ENCODE measurements at places on chromosomes 7 and 10.
A peak's percentile ranks its signal among the peaks of the same experiment; 100 is the strongest.

DNA sequence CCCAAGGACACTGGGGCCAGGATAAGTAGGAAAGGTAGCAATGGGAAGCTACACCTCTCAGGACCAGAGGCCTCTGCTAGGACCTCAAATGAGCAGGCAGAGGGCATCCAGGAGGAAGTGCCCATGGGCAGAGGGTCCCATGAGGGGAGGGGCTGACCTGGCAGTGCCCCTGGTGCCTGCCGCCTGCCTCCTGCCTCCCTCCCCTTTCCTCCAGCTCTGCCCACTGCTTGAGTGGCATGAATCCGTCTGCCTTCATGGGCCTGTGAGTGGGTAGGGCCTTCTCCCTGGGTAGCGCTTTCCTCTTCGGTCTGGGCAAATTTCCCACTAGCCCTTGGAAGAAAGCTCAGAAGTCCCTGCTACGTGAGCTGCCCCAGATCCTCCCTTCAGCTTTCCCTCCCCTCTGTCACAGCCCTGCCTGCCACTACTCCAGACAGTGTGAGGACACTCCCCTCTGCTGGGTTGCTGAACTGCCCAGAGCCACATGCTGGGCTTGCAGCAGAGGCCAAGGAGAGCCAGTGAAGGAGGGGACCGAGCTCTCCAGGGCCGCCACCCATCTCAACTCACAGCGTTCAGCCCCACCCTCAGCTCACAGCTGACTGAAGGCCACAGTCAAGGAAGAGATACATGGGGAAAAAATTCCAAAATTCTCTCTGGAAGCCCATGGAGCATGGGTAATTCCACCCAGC lies 141.4 kb downstream of the ARHGAP22 start:
- no peak for DNase-seq

- DNase-seq = peak; percentile 40
These were observed 44.5 kb downstream of the STARD3NL start for GRCh38 chr7:38222481-38223096.

- DNase-seq = no peak
These were observed 342.2 kb downstream of the GATA3 start for GRCh38 chr10:8396675-8397074.

GRCh38 chr7:143407287-143408251 lies 1.1 kb downstream of the EPHA1 start:
- DNase-seq = peak; percentile 62

- DNase-seq = no peak
These were observed 74.8 kb downstream of the GRID1 start for GRCh38 chr10:86291616-86292340.

DNA sequence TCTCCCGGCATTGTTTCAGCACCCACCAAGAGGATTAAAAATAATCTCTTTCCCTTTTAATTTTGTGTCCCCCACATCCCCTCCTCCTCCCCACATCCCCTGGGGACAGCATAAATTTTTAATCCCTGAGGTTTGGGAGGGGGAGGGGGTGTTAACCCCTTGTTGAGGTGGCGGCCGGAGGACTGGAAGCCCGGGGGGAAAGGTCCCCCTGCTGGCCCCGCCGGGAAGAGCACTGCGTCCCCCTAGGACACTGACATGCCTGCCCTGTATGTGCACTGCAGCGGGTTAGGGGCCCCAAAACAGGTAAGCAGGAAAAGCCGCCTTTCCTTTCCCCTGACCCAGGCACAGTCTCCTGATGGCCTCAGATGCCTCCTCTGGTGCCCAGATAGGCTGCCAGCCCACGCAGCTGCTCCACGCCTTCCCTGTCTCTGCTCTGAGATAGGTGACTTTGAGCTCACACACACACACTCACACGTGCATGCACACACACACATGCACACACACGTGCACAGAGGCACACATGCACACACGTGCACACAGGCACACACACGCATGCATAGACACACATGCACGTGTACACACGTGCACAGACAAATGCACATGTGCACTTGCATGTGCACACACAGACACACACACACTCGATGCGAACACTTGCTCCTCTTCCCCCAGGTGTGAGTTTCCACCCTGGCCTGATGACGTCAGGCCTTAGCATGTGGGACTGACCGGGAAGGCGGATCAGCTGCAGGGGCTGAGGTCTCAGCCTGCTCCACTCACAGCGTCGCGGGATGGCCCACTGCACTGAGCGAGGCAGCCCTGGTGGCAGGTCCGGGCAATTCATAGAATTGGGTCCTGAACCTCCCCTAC lies 12.3 kb downstream of the CNPY1 start:
- peak; percentile 3 for DNase-seq

GRCh38 chr10:96377816-96378294 lies 19.1 kb upstream of the OPALIN start:
- DNase-seq = no peak

GRCh38 chr10:67784474-67784873 lies 53.5 kb downstream of the DNAJC12 start:
- DNase-seq = peak; percentile 67

DNA sequence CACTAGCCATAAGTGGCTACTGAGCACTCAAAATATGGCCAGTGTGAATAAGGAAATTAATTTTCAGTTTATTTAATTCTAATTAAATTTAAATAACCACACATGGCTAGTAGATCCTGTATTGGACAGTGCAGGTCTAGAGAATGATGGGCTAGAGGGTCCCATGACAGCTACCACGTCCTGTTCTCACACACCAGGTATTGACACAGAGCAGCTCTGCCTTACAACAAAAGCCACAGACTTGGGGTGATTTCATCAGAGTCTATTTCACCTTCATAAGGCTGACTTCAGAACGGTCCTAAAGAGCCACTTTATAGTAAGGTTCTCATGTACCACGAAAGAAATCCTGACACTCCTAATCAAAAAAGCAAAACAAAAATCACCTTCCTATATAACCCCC lies 111.3 kb downstream of the UBE2H start:
- DNase-seq = no peak

DNA sequence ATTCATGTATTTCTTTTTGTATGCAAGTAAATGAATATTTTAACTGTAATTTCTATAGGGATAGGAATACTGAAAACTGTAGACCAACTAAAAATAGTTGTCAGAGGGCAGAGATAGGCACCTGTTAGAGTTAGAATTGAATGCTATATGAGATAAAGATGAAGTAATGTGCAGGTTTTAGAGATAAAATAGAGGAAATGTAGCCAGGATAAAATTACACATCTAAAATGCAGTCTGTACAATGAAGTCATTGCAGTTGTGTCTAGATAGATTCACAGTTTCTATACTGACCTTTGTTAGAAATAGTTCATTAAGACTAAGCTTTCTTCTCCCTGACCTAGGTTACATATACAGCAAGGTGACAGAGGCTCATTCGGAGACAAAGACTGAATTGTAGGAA lies 46.2 kb downstream of the SMNDC1 start:
- no peak for DNase-seq

DNA sequence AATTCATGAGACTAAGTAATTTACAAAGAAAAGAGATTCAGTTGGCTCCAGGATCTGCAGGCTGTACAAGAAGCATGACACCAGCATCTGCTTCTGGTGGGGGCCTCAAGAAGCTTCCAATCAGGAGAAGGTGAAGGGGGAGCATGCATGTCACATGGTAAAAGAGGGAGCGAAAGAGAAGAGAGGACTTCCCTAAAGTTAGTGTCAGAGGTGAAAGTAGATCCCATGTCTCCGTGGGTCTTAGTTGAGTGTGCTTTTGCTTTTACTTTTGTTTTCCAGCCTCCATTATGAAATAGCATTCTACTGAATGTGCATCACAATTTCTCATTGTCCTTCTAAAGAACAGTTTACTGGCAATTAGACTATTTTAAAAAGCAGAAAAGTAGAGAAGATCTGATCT lies 213.6 kb upstream of the FZD1 start:
- DNase-seq = peak; percentile 73

DNA sequence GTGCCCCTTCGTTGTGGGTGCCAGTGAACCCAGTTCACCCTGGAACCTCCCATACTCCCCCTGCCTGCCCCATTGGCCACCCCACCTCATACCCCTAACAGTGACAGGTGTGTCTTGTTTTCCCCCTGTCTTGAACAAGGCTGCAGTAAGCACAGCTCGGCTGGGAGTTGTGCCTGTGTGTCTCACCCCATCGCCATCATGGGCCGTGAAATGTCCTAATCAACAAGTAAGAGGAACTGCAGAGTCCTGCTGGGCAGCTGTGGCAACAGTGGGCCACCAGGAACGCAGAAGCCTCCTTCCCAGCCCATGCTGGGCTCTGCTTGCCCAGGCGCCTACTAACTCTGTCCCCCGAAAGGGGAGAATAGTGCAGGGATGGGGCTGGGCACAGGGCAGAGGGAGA lies 91.6 kb downstream of the C10orf105 start:
- peak; percentile 36 for DNase-seq

GRCh38 chr10:79017882-79018520 lies 50.8 kb upstream of the ZMIZ1 start:
- no peak for DNase-seq

DNA sequence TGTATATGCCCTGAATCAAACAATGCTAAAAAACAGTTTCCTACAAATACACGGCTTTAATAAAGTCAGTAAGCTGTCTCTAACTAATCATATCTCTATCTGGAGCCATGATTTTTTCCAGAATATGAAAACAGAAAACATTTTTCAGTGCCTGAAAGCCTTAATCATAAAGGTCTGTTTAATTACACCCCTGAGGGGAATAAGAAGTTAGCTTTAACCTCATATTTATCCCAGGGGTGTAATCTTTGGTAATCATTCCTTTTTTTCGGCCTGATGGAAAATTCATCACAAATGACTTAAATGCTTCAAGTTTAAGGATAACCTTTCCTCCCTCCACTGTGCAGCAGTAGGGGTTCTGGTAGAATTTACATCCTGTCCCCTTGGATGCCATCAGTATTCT lies 124.2 kb downstream of the ATE1 start:
- DNase-seq = no peak

DNA sequence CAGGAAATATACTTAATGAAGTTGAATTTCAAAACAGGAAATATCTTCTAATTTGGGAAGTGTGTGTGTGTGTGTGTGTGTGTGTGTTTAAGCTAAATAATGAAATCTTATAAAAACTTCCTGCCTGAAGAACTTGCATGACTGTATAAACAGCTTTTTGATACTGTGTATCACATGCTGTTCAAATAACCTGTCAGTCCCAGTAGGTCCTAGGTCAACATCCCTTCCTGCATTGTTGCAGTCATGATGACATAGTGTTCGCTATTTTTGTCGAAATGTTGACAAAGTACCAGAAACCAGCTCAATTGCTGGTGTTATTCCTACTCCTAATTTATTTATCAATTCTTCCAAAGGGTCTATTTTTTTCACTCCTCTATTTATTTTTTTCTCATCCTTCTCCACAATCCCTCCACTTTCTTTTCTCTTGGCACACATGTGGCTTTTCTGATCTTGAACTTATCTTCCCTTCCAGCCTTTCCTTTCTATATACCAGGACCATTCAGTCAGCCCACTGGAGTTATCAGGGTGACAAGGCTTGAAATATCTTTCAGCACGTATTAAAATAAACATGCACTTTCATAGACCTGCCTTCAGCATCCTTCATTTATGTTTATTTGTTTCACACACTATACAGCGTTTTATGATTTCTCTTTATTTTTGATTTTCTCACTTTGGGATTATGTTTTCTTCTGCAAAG lies 115.8 kb downstream of the PLXDC2 start:
- no peak for DNase-seq

DNA sequence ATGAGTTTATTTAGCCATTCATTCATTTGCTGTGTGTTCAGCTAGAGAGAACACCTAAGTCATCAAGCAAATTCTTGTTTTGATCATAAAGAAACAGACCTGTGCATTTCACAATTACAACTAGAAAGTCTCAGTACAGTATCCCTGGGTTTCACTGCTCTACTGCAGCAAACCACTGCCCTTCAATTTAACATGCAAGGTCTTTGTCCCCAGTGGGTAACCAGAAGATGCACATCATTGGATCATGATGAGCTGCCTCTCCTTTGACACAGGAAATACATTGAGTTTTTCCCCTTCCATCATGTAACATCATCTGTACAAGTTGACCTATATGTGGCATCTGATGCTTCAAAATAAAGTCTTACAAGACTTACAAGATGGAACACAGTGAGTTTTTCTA lies 70.5 kb upstream of the MRLN start:
- no peak for DNase-seq

GRCh38 chr7:152859781-152860191 lies 100.2 kb downstream of the ACTR3B start:
- DNase-seq = no peak

DNA sequence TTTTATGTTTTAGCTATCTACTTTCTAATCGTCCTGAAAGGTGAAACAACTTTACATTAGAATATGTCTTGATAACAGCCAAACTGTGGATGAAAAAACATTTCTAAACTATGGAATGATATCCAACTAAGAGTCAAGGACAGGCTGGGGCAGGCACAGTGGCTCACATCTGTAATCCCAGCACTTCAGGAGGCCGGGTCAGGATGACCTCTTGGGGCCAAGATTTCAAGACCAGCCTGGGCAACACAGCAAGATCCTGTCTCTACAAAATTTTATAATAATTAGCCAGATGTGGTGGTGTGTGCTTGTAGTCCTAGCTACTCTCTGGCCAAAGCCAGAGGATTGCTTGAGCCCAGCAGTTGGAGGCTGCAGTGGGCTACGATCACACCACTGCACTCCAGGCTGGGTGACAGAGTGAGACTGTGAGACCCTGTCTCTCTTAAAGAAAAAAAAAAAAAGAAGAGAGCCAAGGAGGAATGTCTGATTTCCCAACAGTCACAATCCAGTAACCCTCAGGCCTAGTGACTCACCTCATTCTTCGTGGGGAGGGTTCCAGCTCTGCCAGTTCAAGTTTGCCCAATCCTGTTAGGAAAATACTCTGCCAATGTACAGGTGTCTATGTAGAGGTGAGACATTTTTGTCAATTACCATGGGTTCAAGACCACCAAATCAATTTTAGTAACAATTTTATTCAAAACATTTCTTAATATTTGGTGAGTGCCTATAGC lies 14.6 kb upstream of the FZD1 start:
- no peak for DNase-seq

- no peak for DNase-seq
These were observed 35.3 kb downstream of the PNLIPRP2 start for GRCh38 chr10:116656044-116656443.

DNA sequence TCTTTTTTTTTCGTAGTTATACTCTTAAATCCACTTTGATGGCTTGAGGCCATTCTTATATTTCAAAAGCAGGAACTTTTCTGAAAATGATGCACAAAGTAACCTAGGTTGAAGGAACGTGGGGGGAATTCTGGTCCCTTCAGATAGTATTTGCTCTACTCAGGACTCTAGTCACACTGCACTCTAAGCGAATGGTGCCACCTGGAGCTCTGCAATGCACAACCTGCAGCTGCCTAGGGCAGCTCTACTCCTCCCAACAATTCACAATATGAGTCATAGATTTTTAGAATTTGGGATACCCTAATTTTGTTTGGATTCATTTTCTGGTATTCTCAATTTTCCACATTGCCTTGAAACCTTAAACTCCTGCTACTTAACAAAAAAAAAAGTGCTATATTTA lies 17.3 kb downstream of the SYPL1 start:
- no peak for DNase-seq

- DNase-seq = peak; percentile 12
These were observed 472.0 kb downstream of the KCNMA1 start for GRCh38 chr10:77165445-77166208.

- DNase-seq = no peak
These were observed at the start of gene C10orf53 for GRCh38 chr10:49679480-49679893. TSS of gene C10orf53 (plus strand) at chr10:49679651. CDS start at chr10:49679698, 47 bp downstream.
